CD4-positive, alpha-beta T cell treated with Interleukin-15 for 1 hour (primary cell): ENCODE measurements at places on chromosomes 4 and X.

DNA sequence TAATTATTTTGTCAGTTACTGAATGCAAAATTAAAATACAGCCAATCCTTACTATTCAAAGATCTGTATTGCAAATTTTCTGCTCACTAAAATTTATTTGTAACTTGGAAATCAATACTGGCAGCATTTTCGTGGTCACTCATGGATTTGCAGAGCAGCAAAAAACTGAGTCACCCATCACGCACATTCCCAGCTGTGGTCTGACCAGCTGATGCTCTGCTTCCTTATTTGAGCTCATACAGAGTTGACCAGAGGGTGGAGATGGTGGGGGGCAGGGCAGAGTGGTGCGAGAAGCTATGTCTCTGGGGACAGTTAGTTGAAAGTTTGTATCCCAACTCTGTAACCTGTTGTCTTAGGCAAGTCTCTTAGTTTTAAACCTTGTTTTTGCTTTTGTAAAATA, 214.8 kb downstream of the SPCS3 start:
- DNase-seq, result no peak

- DNase-seq, result no peak
Observed at GRCh38 chr4:2046031-2046961, 12.8 kb upstream of the NAT8L start.

GRCh38 chrX:31580227-31580626, 508.4 kb upstream of the FTHL17 start:
- no peak for DNase-seq

- no peak for DNase-seq
Observed at GRCh38 chrX:84865113-84865512, 138.6 kb upstream of the APOOL start.

DNA sequence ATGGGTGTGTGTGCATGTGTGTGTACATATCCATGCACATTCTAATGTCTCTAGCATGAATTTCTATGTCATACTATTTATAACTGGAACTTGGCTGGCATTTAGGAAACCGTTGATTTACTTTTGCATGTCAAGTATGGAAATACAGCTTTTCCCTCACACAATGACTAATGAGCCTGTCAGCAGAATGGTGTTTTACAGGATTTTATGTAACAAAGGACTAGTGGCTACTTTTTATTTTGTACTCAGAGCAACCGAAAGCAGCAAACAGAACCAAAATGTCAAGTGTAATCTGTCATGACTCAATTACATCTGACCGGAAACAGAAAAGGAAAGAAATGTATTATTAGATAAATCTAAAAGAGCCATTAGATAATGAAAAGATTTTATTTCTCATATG, 1911.5 kb upstream of the AGA start:
- no peak for DNase-seq

DNA sequence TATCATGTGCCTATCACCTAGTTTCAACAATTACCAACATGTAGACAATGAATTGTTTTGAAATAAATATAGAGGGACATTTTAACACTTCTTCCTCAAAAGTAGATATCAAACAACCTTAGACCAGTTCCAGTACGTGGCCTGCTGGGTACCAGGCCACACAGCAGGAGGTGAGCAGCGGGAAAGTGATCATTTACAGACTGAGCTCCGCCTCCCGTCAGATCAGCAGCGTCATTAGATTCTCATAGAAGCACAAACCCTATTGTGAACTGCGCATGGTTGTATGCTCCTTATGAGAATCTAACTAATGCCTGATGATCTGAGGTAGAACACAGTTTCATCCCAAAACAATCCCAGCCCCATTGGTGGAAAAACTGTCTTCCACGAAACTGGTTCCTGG, 6.5 kb downstream of the BBS7 start:
- no peak for DNase-seq

DNA sequence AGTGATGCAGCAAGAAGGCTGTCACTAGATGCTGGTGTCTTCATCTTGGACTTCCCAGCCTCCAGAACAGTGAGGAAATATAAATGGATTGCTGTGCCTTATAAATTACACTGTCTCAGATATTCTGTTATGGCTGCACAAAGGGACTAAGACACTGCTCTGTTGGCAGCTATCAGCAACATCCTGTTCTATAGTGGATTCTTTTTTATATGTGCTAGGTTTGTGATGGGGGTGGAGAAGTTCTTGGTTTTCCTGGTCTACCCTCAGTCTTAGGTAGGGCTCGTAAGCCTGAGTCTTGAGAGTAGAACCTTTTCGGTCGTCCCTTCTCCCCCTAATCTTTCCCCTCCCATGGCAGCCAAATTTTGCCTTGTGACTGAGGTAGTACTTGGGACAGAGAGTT, 17.3 kb downstream of the STIM2 start:
- no peak for DNase-seq

DNA sequence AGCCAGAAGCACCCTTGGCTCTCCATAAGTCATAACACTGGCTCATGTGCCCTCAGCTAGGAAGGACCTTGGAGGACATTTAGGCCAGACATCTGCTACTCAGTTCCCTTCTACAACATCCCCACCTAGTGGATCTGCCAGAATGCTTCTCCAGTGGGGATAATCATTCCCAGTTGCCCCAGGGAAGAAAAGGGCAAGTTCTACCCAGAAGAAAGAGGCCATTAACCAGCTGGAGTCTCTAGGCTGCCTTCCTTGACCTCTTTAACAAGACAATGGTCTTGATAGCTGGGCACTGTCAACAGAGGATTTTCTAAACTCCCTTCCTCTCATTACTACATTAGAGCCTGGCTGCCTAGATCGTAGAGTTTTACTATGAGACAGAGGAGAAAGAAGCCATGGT, 42.0 kb downstream of the LGI2 start:
- no peak for DNase-seq

DNA sequence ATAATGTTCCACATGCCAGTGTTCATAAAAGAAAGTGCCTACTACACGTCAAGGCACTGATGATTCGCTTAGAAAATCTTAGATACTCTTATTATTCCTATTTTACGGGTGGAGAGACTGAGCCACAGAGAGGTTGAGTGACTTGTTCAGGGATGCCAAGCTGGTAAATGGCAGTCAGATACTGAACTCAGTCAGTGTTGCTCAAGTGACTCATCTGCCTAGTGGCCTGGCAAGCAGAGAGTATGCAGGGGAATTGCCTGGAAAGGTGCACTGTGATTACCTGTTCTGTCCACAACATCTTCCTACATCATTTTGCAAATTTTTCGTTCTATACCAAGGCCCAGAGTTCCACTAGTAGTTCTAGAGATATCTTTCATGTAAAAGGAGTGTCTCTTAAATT, 68.4 kb downstream of the RAPGEF2 start:
- no peak for DNase-seq

DNA sequence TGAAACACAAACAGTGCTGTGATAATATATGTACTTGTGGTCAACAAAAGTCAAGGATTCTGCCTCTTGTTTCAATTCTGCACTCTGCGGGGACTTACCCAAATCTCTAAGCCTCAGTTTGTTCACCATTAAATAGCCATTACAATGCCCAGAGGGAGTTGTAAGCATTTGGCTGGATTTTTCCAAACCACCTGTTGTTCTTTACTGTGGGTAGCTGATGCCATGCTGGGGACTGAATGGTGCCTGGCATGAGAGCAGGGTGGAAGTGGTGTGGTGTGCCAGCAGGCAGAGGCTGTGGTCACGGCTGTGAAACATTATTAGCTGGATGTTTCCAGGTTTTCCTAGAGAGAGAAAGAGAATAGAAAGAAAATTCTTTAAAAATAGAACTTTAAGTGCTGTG, 60.7 kb upstream of the PAK3 start:
- DNase-seq, result no peak

GRCh38 chr4:3485011-3485791, 22.1 kb downstream of the DOK7 start:
- peak; percentile 68 for DNase-seq

GRCh38 chrX:28626515-28626914, 39.3 kb downstream of the IL1RAPL1 start:
- no peak for DNase-seq

- no peak for DNase-seq
Observed at GRCh38 chrX:1591863-1592469, 562 bp downstream of the AKAP17A start.

DNA sequence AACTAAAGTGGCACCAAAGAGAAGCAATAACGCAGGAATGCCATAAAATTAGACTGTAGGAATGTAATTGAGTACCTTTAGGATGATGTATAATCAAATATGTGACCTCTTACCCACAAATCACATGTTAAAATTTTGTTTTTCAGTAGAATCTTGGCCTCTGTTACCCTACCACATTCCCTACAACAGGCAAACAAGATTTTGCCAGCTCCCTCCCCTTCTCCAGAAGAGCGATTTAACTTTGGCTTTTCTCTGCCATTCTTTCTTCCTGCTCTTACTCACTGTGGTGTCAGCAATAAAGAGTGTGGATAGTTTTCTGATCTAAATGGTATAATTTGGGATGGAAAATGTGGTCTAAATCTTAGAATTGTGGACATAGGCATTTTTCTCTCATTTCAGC, 57.2 kb downstream of the TRIM2 start:
- no peak for DNase-seq

GRCh38 chr4:159017323-159018026, 85.4 kb upstream of the RAPGEF2 start:
- DNase-seq, result no peak

GRCh38 chrX:15435836-15436619, 51.8 kb upstream of the VEGFD start:
- DNase-seq, result no peak

GRCh38 chr4:5809216-5809776, 83.6 kb downstream of the CRMP1 start:
- DNase-seq, result no peak

DNA sequence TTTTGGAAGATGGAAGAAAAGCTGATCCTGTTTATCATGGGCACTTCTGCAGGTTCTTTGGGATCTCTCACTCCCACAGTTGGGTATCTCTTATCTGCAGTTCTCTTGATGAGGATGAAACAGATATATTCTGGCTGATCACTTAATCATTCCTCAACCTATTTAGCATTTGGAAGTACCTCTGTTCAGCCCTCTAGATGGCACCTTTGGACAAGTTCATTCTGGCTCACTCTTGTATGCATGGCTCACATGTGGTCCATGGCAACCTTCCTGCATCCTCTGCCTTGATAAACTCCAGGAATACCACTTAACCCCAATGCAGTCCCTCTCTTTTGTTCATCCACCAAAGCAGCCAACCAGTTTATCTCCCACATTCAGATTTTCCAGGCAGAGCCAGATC, 74.2 kb downstream of the SMARCA5 start:
- DNase-seq, result no peak

DNA sequence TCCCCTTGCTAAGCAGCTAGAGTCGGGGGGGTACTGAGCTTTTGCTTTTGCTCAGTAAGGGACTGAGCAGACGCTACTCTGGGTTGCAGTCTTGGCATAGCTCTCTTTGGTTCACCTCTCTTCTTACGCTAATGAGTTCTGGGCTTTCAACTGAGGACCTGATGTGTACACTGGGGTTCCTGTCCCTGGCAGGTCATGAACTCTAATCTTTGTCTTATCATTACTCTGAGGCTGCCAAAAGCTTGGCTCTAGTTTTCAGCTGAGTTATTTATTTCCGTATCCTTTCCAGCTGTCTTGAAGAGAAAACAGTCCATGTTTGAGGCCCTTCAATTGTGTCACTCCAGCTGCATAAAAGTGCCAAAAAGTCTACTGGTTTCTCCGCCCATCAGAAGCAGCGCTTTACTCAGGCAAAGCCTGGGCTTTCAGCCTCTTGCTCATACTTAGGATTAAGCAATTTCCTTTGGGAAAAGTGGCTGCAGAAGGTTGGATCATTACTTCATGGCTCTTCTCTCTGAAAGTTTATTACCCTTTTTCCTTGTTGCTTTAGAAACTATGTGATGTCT, 121.0 kb upstream of the STOX2 start:
- DNase-seq, result no peak

- DNase-seq, result no peak
Observed at GRCh38 chrX:140034916-140035315, 69.6 kb upstream of the CXorf66 start.

GRCh38 chr4:53780736-53781400, 189.6 kb upstream of the LNX1 start:
- no peak for DNase-seq

GRCh38 chrX:17292111-17292527, 82.9 kb upstream of the NHS start:
- DNase-seq, result no peak

DNA sequence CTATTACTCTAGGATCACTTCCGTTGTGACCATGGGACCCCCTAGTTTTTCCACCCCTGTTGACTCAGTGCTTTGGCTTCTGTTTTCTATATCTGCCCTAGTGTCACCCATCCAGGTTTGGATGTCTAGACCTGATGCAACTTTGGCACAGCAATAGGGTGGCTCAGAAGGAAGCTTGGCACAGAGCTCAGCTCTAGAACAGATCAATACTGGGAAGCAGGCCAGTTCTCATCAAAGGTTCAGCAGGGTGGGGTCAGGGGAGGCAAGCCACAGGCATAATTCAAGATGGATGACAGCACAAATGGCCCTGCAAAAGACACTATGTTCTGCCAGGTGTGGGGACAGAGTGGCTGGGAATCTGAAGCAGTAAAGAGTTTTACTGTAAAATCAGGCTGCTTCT, 74.2 kb upstream of the EGFL6 start:
- DNase-seq, result no peak

GRCh38 chr4:112523008-112523721, 7.2 kb upstream of the NEUROG2 start:
- DNase-seq, result peak; percentile 51

DNA sequence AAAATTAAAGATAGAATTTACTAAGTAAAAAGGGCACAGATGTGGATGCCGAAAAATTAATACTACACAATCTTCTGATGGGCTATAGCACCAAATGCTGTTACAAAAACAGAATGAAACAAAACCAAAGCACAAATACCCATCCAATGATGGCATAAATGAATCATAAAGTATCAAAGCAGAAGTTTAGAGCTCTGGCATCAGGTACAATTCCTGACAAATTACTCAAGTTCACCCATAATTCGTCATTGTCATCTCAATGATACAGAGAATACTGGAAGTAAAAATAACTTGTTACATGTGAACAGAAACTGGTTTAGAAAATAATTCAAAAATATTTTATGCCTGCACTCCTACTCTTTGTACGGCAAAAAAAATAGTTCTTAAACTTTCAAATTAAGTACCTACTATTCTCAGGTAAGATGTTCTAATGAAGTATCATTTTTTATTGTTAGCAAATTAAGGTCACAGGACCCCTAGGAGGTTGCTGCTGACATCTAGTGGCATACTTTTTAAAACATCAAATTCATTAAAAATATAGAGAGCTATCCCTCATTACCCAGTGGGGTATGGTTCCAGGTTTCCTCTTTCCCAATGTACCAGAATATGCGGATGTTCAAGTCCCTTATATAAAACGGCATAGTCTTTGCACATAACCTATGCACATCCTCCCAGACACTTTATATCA, 126.1 kb downstream of the INPP4B start:
- DNase-seq, result no peak

GRCh38 chrX:49206543-49206942, 6.5 kb upstream of the SYP start:
- DNase-seq, result no peak
